ENCODE measurements at places on chromosomes 1 and 21.

DNA sequence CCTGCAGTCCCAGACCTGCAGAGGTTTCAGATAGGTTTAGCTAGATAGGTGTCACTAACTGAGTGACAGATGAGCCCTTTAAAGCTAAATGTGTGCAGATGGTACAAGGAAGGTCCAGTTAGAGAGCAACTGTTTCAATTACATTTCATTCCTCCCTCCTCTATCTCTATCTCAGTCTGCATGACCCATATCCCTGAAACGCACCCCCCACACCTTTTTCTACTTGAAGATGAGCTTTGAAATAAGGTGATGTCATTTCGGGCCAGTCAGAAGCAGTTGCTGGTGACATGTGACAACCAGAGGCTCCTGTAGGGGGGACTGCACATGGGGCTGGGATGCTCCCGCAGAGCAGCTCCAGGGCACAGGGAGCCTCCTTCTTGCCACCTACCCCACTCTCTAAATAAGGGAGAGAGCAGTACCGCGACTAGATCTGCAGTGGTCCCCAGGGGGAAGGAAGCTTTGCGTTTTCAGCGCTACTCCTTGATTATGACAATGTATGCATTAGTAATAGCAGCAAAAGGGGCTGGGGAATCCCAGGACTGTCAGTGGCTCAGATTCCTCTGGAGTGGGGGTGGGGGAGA lies 4.3 kb downstream of the ATP8B2 start:
- DNase-seq: peak; percentile 50

- no peak for DNase-seq
Measured at GRCh38 chr1:151739590-151740355, 18.5 kb downstream of the RIIAD1 start.

DNA sequence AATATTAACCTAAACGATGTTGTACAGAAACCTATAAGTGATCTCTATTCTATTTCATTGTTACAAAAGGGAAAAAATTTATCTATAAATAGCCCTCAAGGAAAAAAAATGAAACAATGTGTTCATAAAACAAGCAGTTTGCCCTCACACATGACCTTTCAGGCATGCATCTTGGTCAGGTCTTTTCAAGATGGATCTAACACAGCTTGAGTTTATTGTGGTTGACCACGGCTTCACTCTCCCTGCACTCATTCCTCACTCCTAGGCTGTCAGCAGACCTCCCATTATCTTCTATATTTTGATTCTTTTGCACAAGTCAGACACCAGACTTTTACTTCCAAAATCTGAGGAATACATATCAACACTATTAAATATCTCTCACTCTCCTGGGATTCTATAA lies 544.3 kb downstream of the KCNT2 start:
- DNase-seq: no peak

DNA sequence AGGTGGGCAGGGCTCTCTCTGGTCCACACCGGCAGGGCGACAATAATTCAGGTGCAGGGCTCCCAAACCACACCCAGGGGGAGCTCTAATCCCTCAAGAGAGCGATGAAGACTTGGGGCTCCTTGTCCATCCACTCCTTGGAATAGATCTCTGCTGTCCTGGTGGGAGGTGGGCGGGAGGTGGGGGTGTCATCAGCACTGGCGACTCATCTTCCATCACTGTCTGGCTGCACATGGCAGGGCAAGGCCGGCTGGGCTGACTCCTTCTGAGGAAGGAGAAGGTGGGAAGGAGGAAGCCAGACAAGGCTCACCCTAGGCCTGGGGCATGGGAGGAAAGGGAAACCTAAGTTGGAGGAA lies 29.3 kb downstream of the TNNT2 start:
- DNase-seq: peak; percentile 40

- no peak for DNase-seq
Measured at GRCh38 chr21:16279731-16280581, 550.2 kb downstream of the USP25 start.

DNA sequence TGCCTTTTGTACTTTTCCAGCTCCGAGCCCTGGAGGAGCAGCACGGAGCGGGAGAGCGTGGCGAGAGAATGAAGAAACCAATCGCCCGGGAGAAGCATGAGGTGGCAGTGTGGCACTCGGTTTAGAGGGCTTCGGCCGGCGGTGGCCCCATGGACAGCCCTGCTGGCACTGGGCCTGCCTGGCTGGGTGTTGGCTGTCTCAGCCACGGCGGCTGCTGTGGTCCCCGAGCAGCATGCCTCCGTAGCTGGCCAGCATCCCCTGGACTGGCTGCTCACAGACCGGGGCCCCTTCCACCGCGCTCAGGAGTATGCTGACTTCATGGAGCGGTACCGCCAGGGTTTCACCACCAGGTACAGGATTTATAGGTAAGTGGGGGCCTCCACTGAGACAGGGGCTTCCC lies 59.0 kb downstream of the BRINP2 start:
- DNase-seq: no peak

DNA sequence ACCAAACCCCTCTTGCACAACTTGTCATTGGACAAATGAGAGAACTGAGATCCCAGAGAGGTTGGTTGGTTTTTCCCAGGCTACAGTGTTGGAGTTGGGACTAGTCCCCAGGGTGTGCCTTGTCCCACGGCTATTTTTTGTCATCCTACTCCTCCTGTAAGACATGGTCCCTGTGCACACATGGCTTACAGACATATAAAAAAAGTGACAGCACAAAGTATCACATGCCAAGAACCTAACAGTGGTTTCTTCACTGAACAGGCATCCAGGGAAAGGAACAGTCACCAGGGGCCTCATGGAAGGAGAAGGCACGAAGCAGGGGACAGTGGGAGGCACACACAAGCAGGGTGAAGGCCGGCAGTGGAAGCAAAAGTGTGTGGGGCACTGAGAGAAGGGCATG lies 36.5 kb downstream of the SERBP1 start:
- DNase-seq: no peak

DNA sequence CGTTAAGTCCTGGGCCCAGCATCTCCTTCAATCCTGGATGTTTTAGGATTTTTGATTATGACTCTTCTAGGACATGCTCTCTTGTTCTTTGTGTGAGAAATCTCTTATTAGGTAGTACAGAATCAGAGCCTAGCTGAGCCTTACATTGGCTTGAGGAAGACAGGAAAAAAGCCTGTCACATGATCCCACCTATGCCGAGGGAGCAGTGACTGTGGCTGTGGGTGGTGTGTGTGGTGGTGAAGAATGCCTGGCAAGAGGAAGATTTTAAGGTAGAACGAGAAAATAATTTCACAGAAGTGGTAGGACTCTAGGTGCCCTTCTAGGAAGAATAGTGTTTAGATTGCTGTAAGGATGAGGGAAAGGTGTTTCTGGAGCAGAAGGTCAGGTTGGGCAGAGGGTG lies 449.5 kb upstream of the PROX1 start:
- no peak for DNase-seq

DNA sequence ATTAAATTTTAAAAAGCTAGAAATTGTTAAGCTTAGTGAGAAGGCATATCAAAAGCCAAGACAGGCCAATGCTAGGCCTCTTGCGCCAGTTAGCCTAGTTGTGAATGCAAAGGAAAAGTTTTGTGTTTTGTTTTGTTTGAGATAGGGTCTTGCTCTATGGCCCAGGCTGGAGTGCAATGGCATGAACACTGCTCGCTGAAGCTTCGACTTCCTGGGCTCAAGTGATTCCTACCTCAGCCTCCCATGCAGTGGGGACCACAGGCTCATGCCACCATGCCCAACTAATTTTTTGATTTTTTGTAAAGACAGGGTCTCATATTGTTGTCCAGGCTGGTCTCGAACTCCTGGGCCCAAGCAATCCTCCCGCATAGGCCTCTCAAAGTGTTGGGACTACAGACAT lies 40.3 kb downstream of the TRIM33 start:
- DNase-seq: no peak

DNA sequence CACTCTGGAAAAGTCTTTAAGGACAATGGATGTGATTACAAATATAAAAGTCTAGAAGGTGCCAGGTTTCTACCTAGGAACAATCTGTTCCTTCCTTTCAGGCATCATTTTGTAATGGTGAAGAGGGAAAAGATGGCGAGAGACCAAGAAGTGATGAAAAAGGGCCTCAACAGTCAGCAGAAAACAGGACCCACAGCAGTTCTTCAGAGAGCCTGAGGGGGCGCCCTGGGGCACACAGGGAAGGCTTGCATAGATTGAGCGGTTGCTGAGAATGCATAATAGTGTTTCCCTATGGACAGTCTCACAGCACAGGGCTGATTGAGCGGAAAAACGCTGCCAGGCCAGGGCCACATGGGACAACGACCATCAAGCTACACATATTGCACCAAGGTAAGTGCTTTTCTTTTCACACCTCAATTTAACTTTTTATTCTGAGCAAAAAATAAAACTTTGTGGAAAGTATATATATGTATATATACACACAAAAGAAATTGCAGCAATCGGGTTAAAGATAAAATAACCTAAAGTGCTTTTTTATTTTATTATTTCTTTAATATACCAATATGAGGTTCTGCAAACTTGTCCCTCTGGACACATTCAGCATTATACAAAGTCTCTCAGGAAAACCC lies 3.1 kb upstream of the YRDC start:
- no peak for DNase-seq

GRCh38 chr1:247681288-247681897 lies 1.9 kb upstream of the OR13G1 start:
- peak; percentile 63 for DNase-seq

DNA sequence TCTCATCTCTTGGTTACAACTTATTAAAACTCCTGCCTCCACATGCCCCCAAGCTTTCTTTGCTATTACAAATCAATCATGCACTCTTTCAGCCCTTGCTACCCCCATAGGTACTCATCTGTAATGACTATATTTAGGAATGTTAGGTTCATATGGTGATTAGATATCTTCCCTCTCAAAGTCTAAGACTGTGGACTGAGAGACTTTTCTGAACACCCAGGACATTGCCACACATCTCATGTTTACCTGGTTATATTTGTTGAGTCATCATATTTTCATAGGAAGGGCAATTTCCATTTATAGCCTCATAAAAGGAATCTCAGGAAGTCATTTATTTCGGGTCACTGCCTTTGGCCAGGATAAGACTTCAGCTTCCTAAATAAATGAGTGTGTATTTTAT lies 81.5 kb upstream of the LPGAT1 start:
- no peak for DNase-seq

DNA sequence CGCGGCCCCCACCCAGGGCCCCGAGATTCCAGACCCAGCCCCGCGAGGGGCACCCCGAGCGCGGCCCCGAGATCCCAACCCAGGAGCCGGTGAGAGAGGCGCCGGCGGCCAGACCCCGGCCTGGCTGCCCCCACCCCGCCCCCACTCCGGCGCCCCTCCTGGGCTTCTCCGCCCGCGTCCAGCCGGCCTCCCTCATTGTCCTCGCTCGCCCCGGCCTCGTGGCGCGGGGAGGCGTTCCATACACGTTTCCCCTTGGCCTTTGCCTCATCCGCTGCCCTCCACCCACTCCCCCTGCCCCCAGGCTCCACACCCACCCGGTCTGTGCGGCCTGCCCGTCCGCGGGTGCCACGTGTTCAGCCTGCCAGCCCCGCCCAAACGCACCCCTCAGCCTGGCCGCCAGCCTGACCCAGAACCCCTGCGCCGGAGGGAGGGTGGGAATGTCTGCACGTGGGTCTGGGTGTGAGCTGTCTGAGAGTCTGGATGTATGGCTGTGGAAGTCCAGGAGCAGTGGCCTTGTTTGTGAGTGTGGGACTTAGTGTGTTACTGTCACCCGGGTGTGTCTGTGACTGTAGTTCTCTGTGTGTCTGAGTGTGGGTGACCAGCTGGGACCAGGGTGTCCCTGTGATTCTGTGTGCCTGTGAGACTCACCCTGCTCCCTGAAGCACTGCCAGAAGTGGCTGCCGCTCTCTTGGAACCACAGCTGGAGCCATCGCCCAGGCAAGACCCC lies 681 bp downstream of the B4GALT2 start:
- no peak for DNase-seq

DNA sequence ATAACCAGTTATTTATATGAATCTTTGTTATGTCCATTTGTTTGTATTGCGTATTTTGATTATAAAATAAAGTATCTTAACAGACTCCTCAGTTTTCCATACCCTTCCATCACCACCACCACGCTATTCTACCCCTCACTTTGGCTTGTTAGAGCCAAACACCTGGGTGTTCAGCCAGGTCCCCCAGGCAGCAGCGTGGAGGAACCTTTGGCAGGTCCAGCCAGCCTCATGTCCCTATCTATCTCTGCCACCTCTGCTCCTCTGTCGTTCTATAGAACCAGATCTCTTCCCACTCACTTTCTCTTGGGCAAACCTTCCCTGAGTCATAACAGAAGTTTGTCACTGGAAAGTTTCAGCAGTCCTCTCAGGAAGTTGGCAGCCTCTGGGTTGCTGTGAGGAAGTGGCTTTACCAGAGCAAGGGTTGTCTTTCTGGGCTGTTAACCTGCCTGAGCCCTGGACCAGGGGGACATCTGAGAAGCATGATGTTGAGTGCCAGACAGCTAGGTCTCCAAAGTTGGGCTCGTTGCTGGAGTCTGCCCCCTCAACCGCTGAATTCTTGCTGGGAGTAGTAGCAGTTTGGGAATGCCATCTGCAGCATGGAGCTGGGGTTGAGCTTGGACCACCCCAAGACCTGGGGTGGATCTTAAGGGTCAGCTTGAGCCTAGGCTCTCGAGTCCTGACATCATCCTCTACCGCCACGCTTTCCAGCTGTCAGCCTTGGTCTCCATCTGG lies 996 bp upstream of the SH3BGRL3 start:
- no peak for DNase-seq

DNA sequence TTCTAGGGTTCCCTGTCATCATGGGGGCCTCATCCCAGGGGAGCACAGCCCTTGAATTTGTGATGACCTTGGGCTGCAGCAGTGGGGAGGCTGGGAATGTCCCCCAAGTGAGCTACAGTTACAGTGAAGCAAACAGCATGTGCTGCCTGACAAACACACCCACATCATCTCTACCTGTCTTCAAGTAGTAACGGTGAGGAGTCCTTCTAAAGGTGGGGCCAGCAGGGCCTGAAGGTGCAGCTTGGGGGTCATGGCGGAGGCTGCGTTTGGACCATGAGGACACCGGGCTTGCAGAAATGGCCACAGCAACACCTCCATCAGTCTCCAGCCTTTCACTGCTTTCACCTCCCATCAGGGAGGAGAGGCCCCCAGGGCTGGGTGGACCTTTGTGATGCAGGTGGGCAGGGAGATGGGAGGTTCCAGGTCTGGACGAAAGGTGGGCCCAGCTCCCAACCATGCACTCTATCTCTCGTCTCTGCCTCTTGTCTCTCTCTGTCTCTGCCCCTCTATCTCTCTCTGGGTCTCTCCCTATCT lies 55.7 kb downstream of the WNT9A start:
- no peak for DNase-seq

Data from spinal cord (tissue), 10 donors.